ENCODE measurements at places on chromosomes 6 and 20.

DNA sequence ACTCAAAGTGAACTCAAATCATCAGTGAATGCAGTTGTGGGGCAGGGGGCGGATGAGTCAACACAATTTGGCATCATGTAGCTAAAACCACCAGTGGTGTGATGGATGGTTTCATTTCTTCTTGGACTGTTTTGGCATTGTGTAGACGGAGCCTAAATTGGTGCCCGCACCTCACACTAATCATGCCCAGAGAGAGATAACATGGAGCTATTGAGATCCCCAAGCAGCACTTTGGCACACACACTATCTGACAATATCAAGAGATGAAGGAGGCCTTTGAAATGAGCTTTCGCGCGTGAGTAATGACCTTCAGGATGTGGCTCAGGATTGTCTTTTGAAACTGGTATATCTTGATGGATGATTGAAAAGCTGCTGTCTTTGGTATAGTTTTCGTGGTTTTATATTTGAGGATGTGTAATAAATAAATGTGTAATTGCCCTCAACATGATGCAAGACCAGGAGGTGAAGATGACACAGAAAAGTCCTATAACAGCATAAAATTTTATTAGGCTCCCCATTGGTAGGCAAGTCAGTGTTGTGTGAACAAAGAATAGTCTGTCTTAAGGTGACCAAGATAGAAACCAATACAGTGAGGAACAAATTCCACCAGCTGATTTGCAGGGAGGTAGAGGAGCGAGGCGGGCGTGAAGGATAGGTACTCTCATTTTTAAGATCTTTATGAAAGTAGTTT, 174.2 kb downstream of the TSHZ2 start:
- no peak for DNase-seq

DNA sequence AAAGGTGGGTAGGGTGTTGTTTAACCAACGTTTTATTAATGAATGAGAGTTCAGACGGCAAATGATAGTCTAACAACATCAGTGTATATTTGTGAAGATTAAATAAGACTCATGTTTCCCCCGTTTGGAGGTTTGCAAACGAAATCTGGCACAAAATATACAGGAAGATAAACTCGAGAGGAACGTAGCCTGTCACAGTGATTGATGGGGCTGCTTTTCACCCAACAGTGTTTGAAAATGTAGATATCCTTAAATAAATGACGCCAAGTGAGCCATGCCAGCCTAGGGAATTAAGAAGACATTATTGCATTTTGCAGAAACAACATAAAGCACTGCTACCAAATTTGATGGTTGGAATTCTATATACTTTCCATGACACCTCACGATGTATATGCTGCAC, 696.5 kb upstream of the FLRT3 start:
- DNase-seq: no peak

- DNase-seq: peak; percentile 58
Observed at GRCh38 chr6:143336446-143337152, 113.9 kb downstream of the ADAT2 start.

GRCh38 chr6:122717350-122717749, 62.2 kb upstream of the FABP7 start:
- peak; percentile 33 for DNase-seq

DNA sequence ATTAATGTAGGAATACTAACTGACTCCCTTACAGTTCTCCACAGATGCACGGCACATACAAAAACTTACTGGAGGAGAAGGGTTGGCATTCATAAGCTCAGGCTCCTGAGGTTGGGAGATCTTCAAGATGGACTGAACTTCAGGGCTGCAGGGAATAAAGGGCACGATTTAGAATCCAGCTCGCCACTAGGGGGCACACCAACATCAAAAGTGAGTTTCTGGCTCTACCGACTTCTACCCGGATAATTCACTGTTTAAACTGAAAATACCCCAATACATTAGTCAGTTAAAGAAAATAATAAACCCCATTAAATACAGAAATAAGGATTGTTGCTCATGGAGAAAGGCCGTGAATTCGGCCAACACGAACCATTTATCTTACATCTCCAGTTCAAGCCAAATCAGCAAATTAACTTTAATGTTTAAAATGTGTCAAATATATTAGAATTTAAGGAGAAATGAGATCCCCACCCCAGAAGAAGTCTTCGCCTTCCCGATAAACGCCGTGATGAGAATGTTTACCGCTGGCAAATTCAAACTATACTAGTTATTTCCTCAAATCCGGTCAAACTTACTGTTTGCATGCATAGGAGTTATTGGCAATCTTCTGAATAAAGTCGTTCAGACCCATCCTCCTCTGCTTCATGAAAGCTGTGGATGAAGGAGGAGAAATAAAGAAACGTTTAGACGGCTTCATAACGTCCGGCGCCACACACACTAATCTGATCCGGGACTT, 121.7 kb upstream of the SLC2A12 start:
- DNase-seq: peak; percentile 86

DNA sequence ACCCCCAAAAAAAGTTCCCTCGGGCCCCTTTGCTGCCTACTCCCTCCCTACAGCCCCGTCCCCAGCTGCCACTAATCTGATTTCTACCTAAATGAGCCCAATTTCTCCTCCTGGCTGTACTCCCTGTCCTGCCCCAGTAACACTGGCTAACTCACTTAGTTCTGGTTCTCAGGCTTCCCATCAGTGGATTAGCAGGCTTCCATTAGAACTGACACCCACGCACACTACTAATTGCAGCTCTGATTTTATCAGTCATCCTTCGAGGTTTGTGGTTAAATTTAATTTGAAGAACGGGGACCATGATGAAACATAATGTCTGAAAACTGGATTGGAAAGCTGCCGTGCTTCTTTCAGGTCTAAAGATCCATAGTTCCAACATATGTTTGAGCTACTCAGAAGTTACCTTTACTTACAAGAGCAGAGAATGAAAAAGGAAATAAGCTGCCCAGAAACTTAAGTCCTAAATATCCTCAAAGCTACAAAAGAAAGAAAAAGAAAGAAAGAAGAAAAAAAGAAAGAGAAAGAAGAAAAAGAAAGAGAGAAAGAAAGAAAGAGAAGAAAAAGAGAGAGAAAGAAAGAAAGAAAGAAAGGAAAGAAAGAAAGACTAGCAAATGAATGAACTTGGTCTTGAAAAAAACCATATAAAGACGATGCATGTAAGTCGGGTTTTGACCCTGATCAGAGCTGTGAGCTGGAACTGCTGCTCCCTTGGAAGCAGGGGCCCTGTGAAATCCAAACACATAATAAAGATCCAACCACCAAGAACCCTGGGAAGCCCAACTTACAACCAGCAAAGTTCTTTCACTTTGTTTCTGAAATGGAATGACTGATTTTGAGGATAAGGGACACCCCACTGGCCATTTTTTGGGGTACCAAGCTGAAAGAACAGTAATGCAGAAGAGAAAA, 51.7 kb downstream of the CNKSR3 start:
- DNase-seq: no peak

GRCh38 chr6:13044390-13044789, 283.9 kb downstream of the TBC1D7 start:
- peak; percentile 17 for DNase-seq

- DNase-seq: no peak
Observed at GRCh38 chr6:33424855-33425667, 5.2 kb downstream of the SYNGAP1 start.

DNA sequence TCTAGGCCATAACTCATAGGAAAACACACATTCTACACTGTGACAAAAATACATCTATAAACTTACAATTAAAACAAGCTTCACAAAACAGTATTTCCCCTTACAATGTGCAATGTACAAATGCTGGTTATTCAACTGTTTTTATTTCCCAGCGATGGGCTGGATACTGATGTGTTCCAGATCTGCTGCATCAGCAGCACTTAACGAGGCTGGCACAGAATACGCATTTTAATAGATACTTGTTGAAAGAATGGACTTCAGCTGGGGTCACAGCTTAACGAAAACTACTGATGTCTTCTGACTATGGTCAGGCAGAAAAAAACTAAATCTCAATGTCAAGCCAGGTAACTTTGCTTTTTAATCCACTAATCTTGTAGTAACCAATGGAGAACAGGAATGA, 70.9 kb downstream of the B4GALT5 start:
- no peak for DNase-seq

- DNase-seq: peak; percentile 50
Observed at GRCh38 chr6:166989427-166990032, 9.7 kb upstream of the CEP43 start.

- no peak for DNase-seq
Observed at GRCh38 chr6:43897571-43898302, 127.7 kb downstream of the VEGFA start.

GRCh38 chr6:72976484-72976883, 248.8 kb downstream of the KHDC1L start:
- DNase-seq: no peak

DNA sequence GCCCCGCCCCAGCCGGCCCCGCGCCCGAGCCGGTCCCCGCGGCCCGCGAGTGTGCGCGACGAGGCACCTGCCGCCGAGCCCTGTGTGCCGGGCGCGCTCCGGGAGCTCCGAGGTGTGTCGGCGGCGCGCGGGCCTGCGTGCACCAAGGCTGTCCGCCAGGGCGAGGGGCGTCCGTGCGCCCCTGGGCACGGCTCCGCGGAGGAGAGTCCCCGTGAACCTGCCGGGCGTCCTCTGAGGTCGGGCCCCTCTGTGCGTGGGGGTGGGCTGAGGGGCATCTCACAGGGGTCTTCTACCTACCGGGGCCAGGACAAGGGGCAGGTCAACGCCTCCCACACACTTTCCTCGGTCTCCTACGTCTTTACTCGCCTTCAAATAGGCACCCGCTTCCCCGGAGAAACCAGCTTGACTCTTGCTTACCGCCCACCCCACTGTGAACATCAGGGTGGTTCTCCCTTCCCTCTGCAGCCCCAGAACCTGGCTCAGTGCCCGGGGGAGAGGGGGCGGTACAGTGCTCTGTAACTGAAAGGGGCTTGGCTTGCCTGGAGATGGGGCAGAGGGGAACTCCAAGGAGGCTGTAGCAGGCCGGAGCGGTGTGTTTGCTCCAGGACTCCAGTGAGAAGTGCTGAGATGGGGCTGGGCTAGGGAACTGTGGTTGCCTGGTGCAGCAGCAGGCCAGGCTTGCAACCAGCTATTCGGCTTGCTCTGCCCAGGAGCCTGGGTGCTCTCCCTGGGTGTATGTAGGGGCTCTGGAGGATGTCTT, at the start of gene SAMD10:
TSS of gene SAMD10 (minus strand) at position 86 of the 760 bp plus-strand sequence. CDS start 175 bp downstream, outside the sequence.
- peak; percentile 42 for DNase-seq

DNA sequence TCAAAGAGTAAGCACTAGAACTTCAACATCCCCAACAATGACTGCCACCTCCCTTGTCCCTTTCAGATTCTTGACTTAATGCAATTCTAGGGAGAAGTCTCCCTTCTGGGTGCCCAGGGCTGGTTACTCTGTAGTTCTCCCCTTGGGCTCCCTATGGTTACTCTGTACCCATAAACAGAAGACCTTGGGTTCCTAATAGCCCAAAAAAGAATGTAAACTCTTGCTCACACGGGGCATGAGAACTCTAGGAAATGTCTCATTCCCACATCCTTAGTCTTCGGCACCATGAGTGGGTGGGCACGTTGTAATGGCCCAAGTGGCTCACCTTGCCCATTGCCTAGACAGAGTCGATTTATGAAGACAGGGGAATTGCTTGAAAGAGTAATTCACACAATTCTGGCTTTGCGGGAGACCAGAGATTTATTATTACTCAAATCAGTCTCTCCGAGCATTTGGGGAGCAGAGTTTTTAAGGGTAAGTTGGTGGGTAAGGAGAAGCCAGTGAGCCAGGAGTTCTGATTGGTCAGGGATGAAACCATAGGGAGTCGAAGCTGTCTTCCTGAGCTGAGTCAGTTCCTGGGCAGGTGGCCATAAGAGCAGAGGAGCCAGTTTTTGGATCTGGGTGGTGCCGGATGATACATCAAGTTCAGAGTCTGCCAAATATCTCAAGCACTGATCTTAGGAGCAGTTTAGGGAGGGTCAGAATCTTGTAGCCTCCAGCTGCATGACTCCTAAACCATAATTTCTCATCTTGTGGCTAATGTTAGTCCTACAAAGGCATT, 61.2 kb upstream of the SIRPG start:
- DNase-seq: peak; percentile 98

- DNase-seq: peak; percentile 60
Observed at GRCh38 chr20:45592574-45593189, 13.6 kb upstream of the WFDC8 start.

- DNase-seq: no peak
Observed at GRCh38 chr6:1453024-1453423, 63.6 kb downstream of the FOXF2 start.

DNA sequence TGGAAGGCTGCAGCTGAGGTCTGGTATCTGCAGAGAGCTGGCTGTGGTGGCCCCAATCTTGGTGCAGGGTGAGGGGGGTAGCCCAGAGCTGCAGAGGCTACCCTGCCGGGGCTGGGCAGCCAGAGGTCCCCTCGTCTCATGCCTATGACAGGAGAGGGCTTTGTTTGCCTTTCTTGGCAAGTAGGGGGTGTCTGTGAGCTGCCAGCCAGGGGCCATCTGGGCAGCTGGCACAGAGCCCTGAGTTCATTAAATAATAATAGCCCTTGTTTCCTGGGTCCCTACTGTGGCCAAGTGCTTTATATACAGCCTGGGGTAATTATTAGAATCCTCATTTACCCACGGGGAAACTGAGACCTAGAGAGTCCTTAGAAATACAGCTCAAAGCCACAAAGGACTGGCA, 66.6 kb downstream of the EZR start:
- no peak for DNase-seq

- peak; percentile 94 for DNase-seq
Observed at GRCh38 chr6:38973178-38974057, 75.2 kb upstream of the GLP1R start.

GRCh38 chr6:18427296-18427695, 40.1 kb downstream of the RNF144B start:
- DNase-seq: no peak

- DNase-seq: no peak
Observed at GRCh38 chr6:84731901-84732300, 32.5 kb downstream of the TBX18 start.

- DNase-seq: no peak
Observed at GRCh38 chr20:54692168-54692887, 216.9 kb downstream of the DOK5 start.

- DNase-seq: peak; percentile 60
Observed at GRCh38 chr6:105080279-105080678, 99.5 kb downstream of the POPDC3 start.

DNA sequence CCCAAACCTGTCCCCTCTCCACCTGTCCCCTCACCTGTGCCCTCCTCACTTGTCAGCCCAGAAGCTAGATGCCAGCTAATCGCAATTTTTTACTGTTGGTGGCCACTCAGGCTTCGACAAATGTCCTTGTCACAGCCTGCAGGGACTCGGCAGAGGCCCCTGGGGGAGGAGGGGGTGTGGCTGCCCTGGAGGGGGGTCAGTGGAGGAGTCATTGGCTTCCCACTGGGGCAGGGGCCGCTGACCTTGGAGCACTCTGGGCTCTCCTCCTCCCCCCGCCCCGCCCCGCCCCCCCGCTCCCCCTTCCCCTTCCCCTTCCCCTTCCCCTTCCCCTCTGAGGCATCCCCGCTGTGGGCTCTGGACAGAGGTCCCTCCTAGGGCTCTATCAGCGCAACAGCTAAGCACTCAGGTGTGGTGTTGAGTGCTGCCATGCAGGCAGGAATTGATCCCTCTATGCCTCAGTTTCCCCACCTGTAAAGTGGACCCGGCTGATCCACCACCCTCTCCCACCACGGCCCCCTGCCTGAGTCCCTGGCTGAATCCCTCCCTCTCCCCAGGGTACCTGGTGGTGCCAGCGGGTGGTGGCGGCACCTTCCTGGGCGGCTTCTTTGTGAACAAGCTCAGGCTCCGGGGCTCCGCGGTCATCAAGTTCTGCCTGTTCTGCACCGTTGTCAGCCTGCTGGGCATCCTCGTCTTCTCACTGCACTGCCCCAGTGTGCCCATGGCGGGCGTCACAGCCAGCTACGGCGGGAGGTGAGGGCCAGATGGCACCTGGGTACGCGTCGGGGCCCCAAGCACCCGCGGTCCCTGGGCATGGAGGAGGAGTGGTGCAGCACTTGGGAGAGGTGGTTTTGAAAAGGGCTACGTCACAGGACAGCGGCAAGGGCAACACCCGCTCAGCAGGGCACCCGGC, 23.8 kb downstream of the SLCO4A1 start:
- DNase-seq: peak; percentile 18

- DNase-seq: peak; percentile 83
Observed at GRCh38 chr20:10665027-10665561, 8.7 kb downstream of the JAG1 start.

Measured in epithelial cell of esophagus (primary cell).